Cortex of kidney (tissue), 1 donor: ENCODE measurements at places on chromosomes 5 and 9.

GRCh38 chr9:27468462-27469110 is 55.5 kb upstream of the IFNK start:
- DNase-seq: no peak

- DNase-seq: no peak
Measured at GRCh38 chr5:159638954-159639559, 277.2 kb upstream of the ADRA1B start.

- no peak for DNase-seq
Measured at GRCh38 chr5:5221724-5222123, 81.6 kb downstream of the ADAMTS16 start.

DNA sequence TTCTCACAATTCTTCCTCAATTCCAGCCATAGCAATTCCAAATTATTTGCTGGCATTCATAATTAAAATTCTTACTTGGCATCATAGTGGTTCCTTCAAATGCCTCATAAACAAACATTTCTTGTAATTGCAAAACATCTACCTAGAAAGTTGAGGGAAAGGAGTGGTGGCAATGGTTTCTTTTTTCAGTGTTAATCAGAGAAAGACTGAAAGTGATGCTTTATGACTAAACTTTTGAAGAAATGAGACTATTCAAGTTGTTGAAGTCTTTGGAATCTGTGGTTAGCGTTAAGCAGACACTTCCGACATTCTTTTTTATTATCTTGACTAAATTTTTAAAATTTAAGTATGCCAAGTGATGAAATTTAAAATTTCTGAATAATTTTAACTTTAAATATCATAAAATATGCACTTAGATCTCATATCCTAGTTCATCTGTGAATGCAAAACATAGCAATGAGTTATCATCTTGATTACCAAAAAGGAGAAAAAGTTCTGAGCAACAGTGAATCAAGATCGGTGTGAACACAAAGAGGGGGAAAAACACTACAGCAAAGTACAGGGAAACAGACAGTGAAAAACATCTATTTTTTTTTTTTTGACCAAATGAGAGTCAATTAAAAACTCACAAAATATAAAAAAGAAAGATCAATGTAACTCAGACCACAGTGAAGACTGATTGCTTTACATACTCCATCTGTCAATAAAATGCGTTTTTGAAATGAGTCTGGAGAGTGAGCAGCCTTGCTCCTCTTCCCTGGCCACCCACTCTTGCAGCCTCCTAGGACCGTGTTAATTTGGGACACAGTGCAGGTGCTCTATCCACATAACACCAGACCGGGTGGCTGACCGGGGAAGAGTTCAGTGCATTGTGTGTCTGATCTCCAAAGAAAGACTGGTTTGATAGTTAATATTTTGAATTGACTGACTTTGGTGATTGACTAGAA is 20.6 kb upstream of the IL7R start:
- DNase-seq: no peak

GRCh38 chr9:32839013-32839885 is 55.9 kb downstream of the TMEM215 start:
- DNase-seq: no peak

DNA sequence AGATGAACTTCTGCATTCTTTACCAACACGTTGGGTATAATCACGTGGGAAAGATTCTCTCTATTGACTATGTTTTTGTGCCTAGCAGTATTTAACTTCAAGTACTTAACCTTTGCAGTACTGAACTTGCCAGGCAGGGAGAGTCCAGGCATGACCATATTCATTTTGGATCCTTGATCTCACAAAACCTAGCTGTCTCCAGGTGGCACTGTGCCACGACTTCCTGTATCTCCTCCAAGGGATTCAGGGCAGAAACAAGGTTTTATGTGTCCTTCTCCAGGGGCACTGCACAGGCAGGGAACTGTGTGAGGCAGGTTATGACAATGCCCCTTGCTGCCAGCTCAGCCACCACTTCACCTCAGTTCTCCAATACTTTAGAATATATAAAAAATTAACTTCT is 11.7 kb upstream of the IFNA5 start:
- DNase-seq: no peak

DNA sequence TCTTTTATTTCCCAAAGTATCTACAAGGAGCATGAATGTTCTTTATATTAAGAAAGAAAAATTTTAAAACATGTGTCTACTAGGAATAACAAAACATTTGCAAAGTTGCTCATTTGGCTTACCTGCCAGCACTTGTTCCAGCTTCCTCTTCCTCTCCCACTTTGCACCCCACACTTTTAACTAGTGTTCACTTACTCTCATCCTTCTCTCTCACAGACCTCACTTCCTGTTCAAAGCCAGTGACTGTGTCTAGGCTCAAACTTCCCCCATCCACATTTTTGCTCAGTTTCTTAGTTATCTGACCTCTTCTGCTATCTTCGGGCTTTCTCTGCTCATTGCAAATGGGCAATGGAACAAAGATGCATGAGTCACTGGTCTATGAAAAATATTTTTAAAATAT is 512.2 kb upstream of the ZNF462 start:
- DNase-seq: no peak

GRCh38 chr9:114452219-114453165 is 52.8 kb downstream of the WHRN start:
- DNase-seq: no peak

DNA sequence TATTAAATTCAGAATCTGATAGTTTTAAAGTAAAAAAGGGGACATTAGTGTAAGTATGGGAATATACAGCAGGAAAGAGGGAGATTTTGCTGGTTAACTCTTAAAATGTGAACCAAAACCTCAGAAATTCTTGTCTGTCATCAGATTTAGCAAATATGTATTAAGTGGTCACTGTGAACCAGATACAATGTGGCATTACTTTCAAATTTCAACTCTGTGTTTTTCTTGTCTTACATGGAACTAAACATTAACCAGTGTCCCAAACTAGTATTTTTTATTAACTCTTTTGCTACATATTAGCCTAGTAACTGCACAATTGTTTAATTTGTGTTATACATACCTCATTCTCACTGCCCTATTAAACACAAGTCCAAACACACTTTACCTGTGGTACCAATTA is 259.9 kb upstream of the RASA1 start:
- DNase-seq: no peak

DNA sequence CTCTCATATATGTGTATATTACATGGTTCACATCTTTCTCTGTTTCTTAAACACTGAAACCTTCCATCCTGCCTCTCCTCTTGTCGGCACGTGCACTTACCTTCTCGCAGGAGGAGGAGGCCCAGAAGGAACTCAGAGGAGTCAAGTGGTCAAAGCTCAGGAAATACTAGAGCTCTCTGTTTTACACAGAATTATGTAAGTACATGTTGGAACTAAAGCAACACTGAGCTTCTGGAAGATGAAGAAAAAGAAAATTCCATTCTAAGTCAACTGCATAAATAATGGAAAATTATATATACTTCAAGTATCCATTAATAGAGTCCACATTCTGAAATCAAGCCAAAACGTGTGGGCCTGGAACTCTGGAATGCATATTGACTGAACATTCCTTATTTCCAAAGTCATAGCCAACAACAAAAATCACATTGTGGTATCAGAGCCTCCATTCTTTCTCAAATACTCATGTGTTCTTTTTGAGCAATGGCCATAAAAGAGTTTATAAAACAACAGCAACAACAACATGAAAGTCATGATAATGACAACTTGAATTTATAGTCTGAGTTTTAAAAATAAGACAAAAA is 121.5 kb upstream of the RAI14 start:
- DNase-seq: no peak

DNA sequence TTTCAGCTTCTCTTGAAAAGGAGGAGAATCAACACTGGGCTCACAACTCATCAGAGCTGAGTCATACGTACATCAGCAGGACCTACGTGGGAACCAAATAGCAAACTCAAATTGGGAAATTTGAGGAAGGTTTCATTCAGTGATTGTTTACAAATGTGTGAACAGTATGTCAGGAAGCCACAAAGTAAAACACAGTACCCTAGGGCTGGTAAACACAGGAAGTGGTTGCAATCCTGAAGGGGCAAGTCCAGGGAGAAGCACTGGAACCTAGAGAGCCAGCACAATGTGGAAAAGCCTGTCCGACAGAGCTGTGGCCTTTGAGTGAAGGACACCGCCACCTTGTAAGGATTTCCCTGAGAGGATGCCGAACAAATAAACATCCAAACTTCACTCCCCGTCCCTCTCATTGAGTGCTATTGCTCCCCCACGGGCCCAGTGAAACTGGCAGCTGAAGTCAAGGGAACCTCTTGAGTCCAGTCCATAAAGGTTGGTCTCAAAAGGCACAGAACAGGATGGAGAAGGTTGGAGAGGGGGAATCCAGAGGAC is 26.7 kb upstream of the RICTOR start:
- DNase-seq: no peak

DNA sequence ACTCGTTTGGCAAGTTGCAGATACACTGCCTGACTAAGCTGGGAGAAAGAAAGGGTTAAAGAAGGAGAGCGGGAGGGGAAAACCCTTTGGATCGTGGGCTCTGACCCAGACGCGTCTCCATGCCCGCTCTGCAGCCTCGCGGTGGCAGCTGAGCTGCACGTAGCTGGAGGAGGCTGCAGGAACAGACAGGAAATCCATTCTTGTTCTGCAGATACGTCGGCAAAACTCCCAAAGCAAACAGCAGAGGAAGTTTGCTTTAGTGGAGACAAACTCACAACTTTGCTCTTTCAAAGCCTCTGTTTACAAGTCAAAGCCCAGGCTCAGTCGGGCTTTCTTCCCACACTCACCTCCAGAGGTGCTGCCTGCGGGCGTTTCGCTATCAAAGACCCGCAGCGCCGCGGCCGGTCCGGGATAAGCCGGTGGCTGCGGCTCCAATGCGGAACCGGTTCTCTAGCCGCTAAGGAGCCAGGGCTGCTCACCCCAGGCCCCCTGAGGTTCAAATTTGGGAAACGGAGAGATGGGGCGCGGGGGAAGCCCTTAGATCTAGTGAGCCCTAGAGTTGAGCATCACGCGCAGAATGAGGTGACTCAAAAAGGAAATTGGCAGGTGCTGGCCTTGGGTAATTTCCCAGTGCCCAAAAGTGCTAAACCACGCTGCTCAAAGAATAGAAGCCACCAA is 60.7 kb downstream of the MAT2B start:
- DNase-seq: no peak

DNA sequence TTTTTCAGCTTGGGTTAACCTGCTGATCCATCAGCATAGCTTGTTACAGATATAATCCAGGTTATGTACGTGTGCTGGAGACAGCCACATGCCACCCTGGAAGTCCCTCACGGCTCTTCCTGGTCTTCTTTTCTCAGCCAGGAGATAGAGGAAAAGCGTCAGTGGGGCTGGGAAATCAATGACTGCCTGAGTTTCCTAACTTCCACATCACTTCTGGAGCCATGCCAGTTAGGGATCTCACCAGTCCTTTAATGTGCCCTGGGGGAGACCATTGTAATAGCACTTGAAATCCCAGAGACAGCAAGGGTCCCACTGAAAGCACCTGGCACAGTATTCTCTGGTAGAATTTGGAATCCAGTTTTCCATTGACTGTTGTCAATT is 29.2 kb downstream of the ANXA2R start:
- DNase-seq: no peak

DNA sequence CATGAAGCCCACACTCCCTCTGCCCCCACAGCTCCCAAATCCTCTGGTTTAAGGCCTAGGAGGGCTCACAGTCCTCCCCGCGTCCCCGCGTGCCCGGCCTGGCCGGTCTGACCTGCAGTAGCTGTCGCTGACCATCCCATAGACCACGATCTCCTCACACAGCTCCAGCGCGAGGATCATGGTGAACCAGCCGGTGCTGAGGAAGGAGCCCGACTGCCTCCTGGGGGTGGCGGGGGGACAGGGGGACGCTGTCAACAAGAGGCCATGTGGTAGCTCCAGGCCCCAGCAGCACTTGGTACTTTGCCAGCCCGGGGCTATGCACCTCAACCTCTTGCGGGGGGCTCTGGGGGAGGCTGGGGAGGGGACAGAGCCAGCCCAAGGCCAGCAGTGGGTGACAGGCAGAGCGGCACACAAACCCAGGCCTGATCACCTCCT is 7.0 kb downstream of the ST6GALNAC4 start:
- DNase-seq: no peak

DNA sequence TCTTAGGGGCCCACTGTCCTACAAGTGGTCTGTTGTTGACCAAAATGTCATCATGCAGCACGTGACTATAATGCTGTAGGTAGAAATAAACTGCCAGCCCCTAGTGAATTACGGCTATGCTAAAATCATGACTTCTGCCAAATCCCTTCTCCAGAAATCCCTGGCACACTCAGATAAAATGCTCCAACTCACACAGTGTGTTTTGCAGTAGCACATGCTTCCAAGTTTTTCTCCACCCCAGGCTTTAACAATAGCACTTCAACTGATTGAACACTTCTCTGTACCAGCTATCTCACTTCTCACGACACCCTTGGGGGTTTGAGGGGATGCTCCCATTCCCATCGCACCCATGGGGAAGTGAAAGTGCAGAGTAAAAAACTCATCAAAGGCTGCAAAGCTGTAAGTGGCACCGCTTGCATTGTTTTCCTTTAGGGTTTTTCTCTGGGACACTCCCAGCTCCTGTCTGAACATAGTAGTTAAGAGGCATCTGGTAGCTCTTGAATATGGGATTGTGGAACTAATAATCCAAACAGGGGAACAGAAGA is 151.0 kb upstream of the SLC24A2 start:
- no peak for DNase-seq

DNA sequence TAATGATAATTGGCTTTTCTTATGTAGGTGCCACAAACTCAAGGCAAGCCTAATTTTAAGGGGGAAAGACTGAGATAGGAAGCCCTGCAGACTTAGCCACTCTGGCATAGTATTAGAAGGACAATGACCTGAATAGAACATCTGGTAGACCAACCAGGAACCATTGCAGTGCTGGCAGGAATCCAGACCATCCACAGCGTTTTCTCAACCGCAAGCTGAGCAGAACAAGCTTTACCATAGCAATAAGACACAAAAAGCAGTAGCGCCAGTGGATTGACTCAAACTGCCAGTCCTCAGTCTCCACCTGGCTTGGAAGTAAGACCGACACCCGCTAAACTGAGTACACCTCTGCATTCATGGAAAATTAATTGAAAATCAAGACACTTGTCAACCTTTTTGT is 141.3 kb upstream of the LPAR1 start:
- DNase-seq: no peak

GRCh38 chr5:14681236-14681752 is 16.8 kb downstream of the OTULIN start:
- DNase-seq: no peak

GRCh38 chr5:168110870-168111832 is 180.3 kb upstream of the WWC1 start:
- no peak for DNase-seq
